ENCODE measurements at places on chromosomes 1 and 21.

GRCh38 chr1:37673920-37674319 is 18.4 kb upstream of the CDCA8 start:
- no peak for DNase-seq

- DNase-seq: no peak
Measured at GRCh38 chr1:200959411-200959921, 64.0 kb downstream of the KIF21B start.

- no peak for DNase-seq
Measured at GRCh38 chr1:3030663-3031381, 9.6 kb downstream of the ACTRT2 start.

DNA sequence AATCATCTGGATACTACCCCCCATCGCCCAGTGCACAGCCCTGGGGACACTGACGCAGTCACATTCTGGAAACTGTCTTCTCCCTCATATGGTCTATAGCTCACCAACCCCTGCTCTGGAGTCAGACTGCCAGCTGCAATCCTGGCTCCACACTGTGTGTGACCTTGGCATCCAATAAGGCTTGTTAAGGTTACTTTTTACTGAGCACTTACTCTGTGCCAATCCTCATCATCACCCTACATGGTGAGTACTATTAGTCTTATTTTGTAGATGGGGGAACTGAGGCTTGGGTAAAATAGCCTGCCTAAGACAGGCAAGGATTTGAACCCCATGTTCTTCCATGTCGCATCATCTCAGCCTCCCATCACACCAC is 34.9 kb downstream of the AHDC1 start:
- no peak for DNase-seq

DNA sequence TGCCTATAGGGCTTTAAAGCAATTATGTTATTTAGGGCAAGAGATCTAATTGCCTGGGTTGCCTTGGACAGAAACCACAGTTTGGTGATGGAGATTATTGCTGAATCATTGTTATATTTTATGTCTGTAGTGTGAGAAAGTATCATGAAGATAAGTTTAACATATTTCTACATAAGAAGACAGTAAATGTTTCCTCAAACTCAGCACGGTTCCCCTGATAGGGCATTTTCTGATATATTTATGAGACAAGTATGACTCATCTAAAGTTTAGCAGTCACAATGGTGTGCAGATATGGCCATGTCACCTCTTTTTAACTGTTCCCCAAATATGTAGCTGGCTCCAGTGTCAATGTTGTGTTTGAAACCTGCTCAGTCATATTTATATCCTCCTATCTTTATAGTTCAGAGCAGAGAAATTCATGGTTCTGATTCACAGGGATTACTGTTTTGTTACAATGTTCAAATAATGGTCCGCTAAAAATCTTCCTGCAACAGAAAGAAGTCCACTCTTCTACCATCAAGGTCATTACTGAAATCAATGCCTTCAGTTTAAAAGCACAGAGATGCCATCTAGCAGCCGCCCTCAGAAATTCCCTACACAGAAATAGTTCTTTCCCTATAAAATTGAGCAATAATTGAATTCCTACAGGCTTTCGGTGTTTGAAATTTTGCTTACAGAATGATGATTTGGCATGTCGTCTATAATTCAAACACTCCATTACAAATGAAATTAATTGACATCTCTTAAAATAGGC is 3.7 kb downstream of the OLFM3 start:
- no peak for DNase-seq

DNA sequence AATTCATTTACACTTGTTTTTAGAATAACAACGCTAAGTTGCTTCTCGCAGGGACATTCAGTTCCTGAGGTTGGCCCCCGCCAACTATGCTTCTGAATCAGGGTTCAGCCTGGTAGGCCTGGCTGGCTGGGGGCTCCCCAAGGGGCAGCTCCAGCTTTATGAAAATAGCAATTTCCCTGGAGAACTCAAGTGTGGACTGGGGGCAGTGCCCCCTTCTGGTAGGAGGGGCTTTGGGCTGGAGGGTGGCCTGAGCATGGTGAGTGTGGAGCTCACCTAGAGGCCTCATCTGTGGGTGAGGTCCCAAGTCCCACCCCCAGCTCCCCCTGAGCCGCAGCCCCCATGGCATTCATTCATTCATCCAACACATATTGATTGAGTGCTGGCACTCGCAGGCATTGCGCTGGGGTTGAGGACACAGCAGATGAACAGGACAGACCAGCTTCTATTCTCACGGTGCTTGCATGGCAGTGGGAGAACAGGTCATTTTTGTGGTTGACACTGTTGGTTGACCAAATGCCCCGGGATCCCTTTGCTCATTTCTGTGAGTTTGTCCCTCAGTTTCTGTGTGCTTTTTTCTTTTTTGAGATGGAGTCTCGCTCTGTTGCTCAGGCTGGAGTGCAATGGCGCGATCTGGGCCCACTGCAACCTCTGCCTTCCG is 79.2 kb downstream of the UBIAD1 start:
- no peak for DNase-seq

DNA sequence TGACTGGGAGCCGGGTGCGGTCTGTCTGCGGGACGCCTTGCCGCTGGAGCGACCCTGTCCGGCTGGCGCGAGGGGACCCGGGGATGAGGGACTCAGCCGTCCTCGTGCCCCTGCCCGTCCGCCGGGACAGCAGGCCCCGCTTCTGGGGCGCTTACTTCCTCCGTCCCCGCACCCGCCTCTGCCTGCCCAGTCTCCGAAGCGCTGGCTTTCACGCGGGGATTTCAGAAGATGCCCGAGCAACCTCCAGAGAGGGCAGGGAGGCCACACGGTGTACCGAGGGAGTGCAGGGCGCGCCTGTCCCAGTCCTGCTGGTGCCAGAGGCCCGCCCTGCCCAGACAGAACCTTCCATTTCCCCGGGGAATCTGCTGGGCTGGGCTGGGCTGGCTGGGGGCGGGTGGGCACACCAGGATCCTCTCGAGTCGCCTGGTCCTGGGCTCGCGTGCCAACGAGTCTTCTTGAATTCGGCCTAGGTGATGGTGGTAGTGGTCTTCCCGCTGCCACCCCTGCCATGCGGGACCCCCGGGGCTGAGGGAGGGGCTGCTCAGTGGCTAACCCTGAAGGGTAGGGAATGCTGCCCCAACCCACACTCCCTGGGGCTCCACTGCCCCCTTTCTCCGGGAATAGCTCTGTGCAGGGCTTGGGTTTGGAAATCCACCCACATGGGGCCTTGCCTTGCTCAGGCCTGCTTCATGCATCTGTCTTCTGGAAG is 2.5 kb upstream of the TRPM2 start:
- DNase-seq: no peak

DNA sequence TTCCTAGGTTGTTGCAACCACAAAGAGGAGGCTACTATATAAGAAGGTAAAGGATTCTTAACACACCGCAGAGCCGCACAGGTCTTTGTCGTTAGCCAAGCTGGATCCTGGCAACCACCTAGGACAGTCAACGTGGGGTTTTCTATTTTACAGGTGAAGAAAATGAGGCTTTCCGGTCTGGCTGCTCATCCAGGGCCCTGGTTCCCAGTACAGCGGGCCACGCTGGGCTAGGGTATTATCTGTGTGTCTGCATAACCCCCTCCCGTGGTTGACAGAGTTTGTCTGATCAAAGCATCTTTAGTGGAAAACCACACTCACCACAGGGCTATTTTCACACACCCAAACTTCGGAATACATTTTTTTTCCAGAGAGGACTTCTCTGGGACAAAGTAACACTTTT is 39.0 kb upstream of the PDE9A start:
- DNase-seq: no peak

DNA sequence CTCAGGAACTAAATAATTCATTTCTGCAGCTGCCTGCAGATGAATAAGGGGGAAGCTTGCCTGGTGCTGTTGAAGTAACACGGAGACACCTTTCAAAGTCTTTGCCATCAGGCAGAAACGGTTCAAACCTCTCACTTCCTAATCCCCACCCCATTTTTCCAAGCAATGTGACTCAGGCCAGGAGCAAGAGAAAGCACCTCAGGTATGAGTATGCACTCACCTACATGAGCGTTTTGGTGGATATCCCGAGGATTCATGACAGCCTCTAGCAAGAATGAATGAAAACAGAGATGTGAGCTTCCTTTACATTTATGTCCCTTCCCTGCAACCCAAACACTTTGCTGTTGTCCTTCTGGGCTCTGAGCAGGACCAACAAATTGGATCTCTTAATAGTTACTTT is 63.4 kb upstream of the LAX1 start:
- DNase-seq: no peak

- DNase-seq: no peak
Measured at GRCh38 chr1:100308777-100309176, 42.8 kb downstream of the RTCA start.

- no peak for DNase-seq
Measured at GRCh38 chr1:5725855-5726585, 266.2 kb downstream of the NPHP4 start.

DNA sequence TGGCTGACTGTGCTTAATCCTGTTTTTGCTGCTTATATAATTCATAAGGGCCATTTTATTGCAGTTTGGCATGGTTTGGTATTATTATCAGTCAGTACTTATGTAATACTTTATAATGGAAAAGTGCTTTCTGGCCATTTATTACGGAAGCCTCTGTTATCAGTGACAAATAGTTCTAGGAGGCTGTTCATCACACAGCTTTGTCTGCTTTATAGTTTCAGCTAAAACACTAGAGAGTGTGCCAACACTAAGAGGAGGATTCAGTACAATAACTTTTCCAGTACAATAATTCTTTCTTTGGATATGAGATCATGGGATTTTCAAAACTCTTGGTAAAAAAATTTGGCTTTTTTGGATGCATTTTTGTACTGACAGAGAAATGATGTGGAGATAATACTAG is 102.9 kb upstream of the PTGFR start:
- DNase-seq: no peak

GRCh38 chr1:172118618-172119017 is 277.3 kb downstream of the DNM3 start:
- peak; percentile 73 for DNase-seq

DNA sequence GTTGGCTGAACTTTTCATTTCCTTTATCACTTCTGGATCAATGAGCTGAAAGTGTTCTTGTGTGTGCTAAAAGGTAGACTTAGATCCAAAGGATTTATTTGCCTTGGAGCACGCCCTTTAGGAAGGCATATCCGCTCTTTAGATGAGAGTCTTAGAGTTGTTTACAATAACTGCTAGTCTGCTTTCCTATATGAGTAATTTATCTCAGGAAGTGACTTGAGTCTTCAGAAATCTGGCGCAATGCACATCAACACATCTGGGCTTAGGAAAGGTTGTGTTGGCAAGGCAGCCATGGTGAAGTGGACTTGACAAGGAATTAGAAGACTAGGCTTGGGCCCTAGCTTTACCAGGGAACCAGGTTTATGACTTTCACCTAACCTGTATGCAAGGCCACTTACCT is 204.1 kb upstream of the PTGFR start:
- DNase-seq: no peak

DNA sequence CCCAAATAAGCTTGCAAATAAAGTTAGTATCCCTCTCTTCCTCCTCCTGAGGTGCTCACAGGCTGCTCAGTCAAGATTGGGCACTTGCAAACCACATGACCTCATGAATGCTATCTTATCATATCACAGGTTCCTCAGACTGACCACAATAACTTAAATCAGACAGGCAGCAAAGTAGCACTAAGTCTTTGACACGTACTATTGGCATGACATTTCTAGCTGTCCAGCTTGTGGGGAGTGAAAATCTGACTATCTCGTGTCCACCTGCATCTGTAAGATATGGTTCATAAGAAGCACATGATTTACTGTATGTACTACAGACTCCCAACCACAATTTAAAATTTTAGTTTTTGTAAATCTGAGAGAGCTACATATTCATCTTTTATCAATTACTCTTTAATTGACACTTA is 58.0 kb upstream of the GFI1 start:
- no peak for DNase-seq

DNA sequence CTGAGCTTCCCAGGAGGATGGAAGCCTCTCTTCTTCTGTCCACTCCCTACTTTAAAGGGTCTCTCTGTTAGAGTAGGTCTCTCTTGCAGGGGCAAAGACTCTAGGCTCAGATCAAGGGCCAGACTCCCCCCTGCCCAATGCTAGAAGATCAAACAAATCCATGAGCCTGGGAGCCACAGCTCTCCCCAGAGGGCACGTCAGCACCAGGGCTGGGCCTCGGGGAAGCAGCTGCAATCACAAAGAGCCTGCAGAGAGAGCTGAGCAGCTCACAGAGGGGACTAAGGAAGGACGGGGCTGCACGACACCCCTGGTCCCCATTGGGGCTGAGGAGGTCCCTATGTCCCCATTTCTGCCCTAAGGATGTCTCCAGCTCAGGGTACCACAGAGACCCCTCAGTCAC is 3.9 kb downstream of the CNTN2 start:
- no peak for DNase-seq

DNA sequence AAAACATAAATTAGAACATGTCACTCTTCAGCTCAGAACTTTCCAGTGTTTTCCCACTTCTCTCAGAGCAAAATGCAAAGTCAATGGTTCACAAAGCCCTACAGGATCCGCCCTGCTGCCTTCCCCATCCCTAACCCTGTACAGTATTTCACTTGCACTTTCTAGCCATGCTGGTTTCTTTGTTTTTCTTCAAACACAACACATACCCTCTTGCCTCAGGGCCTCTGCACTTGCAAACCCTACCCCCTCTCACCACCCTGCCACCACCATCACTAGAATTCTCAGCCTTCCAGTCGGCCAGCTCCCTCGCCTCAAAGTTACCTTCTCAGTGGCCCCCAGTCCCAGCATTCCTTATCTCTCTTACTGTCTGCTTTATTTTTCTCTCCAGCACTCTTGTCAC is 17.6 kb downstream of the TEX35 start:
- no peak for DNase-seq

- no peak for DNase-seq
Measured at GRCh38 chr1:150311762-150312161, 9.6 kb upstream of the PRPF3 start.

DNA sequence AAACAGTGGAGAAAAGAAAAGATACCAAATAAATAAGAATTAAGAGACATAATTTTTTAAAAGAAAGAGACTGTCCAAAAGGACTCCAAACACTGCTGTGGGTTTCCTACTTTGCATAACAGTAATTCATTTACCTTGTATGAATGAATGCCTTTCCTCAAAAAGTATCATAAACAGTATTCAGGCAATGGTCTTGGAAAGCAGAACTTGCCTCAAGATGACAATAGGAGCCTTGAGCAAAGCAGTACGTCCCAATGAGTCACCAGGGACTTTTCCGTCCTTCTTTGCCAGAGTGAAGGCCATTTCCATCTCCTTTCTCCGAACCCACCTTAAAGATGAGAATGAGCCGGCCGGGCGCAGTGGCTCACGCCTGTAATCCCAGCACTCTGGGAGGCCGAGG is 186.4 kb downstream of the ZBTB18 start:
- no peak for DNase-seq

Data from NCI-H187 (cell line).